ENCODE measurements at places on chromosomes 7 and 10. TPM values are rescaled to one million over a fixed set of nuclear protein-coding genes. Genes with fewer than 3 reads are reported as not detected.

The ASB10 gene
- total RNA-seq = not detected

The ZWINT gene
- total RNA-seq = 27.6 TPM

DNA sequence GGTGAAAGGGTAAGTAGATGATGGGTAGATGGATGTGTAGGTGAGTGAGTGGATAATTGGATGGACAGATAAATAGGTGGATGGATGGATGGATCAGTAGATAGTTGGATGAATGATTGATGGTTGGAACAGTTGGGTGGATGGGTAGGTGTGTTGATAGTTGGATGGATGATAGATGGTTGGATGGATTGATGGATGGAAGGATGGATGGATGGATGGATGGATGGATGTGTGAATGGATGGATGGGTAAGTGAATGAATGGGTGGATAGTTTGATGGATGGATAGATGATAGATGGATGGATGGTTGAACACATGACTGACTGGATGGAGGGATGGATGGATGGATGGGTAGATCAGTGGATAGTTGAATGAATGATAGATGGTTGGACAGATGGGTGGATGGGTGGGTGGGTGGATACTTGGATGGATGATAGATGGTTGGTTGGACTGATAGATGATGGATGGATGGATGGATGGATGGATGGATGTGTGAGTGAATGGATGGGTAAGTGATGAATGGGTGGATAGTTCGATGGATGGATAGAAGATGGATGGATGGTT is 37.0 kb downstream of the PDGFA start:
- no peak for DNase-seq

- DNase-seq = no peak
Measured at GRCh38 chr10:48335788-48336187, 29.3 kb downstream of the MAPK8 start.

DNA sequence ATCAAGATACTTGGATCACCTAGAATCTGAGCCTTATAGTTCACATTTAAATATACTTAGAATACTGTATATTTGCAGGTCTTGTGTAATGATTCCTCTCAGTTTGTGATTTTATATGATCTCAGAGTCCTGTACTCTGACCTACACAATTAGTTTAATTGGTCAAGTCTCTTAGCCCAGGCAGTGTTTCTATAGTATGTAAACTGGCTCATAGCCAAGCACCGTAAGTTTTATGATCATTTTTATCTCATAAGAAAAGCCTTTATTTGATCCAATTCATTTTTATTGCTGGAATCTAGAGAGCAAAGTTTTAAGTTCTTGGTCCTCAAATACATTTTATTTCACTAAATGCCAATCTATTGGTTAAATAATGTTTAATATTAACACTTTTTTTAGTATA is 242.2 kb downstream of the MALRD1 start:
- no peak for DNase-seq

The IGF2BP3 gene
- total RNA-seq = 50.8 TPM

- DNase-seq = peak; percentile 41
Measured at GRCh38 chr7:80827239-80827633, 91.6 kb downstream of the SEMA3C start.

The TMEM176A gene
- total RNA-seq = 0.35 TPM

DNA sequence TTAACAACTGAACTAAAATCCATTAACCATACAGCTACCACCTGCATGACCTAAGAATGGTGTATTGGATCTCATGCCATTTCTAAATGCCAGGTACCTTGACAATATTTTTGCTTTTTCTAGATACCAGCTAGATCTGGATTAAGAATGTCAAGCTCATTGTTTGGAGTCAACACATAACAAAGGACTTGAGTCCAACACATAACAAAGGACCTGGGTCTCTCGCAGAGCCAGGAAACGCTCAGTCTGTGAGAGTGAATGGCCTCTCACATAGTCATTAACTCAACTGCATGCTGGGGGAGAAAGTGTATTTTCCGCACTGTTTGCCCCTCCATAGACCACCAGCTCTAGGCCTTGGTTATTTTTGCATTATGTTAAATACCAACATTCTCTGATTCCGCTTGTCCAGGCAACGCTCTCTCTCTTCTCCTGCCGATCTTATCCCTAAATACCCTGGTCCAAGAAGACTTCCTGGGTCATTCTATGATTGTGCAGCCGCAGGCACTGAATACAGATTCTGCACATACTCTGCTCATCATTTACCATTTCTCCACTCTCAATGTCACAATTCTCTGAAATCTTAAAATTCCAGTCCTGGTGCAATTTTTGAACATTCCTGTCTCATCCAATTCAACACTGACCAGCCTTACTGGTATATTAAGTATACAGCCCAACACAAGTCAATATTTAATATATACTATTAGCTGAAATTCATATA is 31.2 kb downstream of the ITIH5 start:
- DNase-seq = no peak
